ENCODE measurements at places on chromosomes 16 and 17.

DNA sequence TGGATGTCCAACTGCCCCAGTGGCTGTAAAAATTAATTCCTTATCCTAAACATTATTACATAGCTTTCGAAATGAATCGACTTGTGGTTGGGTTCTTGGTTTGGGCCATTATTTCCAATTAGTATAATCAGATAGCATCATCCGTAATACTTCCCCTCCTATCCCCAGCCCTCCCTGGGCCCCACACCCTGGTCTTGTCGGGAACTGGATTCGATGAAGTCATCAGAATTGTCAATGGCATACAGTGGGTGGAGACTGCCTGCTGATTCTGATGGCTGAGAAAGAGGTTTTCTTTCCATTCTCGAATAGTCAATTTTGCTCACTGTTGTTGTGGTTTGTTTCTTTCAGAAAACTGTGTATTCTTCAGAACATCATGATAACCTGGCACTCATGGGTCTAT, 395.1 kb downstream of the SEC14L1 start:
- DNase-seq, result no peak

DNA sequence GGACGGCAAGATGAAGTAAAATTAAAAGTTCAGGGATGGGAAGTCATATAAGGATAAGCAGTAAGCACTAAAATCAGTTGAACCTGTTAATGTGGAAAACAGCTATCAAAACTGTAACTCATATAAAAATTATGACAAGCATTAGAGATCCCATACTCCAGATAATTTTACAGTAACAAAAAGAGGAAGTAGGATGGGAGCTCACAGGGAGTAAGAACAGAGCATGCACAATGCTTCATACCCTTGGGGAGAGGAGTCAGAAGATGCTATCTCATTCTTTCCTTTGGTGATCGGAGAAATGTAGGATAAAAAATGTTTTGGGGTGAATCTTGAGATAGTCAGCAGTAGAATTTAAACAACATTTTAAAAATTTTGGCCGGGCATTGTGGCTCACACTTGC, 164.7 kb upstream of the CACNG5 start:
- no peak for DNase-seq

GRCh38 chr17:21286909-21287702, 2.6 kb downstream of the MAP2K3 start:
- peak; percentile 50 for DNase-seq

DNA sequence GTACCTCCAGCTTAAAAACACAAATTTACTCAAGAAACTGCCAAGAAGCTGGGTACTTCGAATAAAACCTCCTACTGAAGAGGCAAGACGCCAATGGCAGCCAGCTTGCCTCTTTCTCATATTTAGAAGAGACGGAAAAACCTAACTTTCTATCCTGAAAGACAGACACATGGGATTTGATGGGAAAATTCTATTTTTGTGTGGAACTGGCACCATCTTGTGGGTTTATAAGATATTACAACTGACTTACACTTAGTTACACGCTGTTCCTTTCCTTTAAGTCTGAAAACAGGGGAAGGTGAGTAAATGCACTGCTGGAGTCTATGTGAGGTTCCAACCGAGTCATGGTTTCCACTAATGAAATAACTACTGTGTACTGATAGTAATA, 10.3 kb downstream of the ZNF18 start:
- no peak for DNase-seq

DNA sequence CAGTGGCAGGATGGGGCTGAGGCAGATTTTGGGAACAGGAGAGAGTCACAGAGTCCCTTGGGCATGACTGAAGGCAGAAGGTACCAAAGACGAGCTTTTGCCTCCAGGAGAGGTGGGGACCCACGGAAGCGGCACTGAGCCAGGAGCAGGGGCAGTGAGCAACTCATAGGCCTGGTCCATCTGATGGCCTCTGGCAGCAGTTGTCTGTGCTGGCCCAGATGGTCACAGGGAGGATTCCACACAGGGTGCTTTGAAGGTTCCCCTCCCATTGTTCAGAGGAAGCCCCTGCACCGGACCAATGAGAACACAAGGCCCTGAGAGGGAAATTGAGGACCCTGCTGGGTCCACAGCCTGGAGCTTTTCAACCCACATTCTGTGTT, 360.3 kb upstream of the TNRC6C start:
- no peak for DNase-seq

DNA sequence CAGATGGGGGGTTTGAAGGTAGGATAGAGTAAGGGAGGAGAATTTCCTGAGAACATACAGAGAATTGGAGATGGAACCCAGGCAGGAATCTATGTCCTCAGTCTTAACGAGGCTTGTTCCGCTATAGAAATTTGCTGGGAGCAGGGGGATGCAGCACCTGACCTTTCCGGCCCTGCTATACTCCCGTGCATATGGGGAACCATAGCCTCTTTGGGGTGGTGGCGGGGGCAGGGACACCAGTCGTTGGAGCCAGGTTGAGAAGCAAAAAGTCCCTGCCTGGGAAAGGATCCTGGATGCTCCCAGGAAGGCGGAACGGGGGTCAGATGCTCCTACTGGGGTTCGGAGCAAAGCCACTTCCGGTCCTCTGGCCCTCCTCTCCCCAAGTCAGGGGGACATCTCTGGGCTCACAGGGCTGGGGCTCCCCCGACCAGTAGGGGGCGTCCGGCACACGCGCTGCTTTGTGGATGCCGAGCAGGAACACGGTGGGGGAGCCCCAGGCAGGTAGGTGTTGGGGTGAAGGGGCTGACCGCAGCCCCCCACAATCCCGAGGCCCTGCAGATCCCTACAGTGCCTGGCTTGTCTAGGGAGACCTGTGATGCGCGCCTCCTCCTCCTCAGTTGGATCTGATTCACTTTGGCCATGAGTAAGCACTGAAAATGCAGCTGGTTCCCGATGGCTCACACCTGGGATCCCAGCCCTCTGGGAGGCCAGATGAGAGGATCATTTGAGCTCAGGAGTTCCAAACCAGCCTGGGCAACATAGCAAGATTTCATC, 15.5 kb upstream of the TFAP4 start:
- peak; percentile 80 for DNase-seq

- no peak for DNase-seq
These were observed 23.4 kb upstream of the SEC14L1 start for GRCh38 chr17:77117415-77117814.

GRCh38 chr16:10181196-10182162, 749 bp downstream of the GRIN2A start:
- peak; percentile 20 for DNase-seq

GRCh38 chr17:63766754-63767153, 6.6 kb downstream of the CCDC47 start:
- no peak for DNase-seq

DNA sequence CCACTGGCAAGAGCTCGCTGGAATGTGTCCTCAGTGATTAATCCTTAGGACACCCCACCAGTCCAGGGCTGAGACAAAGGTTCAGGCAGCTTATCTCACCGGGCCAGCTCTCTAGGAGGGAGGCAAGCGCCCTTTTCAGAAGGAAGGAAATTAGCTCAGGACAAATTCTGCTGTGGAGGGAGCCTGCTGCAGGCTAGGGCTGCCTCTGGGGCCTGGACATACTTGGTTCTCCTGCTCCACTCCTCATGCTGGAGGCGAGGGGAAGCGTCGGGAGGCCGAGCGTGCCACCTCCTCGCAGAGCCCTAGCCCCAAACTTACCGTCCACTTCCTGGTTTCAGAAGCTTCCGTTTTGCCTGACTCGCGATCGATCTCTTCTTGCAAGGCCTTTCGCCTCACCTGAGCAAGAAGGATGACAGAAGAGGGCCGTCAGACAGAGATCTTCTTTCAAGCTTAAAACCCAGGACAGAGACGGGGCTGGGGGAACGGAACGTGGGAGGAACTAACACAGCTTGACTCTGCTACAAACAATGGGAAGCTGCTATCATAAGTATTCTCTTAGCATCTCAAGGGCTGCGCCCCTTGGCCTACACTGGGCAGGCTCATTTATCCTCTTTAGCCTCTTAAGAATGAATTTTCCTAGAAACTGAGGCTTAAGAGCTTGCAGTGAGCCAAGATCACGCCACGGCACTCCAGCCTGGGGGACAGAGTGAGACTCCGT, 7.7 kb downstream of the KNOP1 start:
- DNase-seq, result no peak

DNA sequence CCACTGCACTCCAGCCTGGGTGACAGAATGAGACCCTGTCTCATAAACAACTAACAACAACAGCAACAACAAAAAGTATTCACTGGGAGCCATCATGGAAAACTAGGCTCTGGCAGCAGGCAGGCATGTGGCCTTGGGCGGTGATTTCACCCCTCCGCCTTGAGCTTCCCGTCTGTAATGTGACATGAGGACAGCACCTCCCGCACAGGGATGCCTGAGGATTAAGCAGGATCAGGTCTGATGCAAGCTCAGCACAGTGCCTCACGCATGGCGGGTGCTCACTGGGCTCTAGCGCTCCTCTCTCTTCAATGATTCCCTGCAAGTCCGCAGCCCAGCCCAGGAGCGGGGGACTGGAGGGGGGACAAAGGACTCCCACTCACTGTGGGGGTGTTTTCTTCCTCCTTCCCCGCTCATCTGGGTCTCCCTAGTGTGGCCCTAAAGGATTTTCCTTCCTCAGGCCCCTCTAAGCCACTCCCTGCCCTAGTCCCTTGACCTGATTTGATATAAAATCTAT, 2.8 kb downstream of the PLCD3 start:
- no peak for DNase-seq

GRCh38 chr16:8828541-8829165, 31.0 kb downstream of the PMM2 start:
- DNase-seq, result no peak

DNA sequence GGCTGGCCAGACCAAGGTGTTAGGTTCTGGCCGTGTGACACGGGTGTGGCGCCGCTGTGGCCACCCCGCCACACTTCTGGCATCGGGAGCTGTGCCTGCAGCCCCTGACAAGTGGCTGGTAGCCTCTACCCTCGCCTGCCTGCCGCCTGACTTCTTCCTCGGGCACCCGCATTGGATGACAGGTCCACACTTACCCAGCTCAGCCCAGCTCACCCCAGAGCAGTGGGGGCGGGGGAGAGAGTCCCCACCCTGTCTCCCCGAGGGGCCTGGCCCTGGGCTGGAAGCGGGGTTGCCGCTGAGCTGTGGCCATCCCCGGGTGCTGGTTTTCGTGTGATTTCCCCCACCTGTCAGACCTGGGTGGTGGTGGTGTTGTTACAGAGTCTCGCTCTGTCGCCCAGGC, 53.9 kb upstream of the ACSF3 start:
- no peak for DNase-seq

DNA sequence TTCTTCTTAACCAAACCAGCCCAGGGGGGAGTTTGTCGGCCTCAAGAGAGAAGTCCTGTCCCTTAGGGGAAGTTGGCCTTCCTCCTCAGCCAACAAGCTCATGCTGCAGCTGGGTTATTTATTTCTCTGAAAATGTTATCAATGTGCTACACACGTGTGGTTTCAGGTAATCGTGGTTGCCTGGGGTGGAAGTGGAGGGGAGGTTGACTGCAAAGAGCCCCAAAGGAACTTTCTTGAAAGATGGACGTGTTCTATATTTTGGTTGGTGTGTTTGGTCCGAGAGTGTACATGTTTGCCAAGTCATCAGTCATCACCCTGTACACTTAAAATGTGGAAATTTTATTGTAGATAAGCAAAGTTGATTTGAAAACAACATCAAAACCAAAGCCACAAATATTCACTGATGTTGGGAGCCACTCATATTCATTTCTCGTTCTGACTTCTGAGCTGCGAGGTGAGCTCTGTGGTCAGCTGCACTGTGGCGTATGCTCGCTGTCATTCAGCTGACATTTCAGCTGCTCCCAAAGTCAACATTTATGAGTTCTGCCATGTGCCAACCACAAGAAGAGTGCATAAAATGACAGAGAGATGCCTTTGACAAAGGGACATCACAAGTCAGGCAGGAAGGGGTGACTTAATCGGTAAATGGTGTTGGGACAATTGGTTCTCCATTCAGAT, 26.5 kb upstream of the ADGRG1 start:
- DNase-seq, result peak; percentile 72

GRCh38 chr17:16999931-17000625, 28.2 kb upstream of the TNFRSF13B start:
- DNase-seq, result no peak

- no peak for DNase-seq
These were observed 153.3 kb downstream of the CHD9 start for GRCh38 chr16:53207810-53208752.

DNA sequence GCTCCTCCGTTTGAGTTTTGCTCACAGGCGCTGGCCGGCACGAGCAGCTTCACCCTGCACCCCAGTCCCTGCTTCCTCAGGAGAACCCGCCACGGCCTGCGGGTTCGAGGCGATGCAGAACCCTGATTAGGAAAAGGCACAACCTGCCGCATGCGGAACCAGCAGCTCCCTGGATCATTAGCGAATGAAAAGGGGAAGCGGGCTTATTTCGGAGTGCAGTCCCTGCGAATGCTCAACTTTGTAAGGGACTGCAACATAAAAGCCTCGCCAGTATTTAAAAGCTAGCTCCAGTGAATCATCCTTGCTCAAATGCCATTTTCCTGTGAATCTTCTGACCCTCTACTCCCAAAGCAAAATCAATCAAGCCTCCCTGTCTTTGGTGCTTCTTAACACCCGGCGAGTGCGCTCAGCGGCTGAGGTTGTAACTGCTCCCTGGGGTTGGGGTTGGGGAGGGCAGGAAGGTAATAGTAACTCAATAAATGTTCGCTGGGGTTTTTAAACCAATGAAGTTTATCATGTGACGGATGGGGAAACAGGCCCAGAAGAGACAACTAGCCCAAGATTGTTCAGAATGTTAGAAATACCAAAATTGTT, 678 bp upstream of the AKAP10 start:
- peak; percentile 30 for DNase-seq

- no peak for DNase-seq
These were observed 26.7 kb upstream of the ITGB4 start for GRCh38 chr17:75694536-75694935.

GRCh38 chr17:10754109-10754508, 24.3 kb upstream of the TMEM220 start:
- DNase-seq, result peak; percentile 19

- no peak for DNase-seq
These were observed 32.5 kb downstream of the ADCY7 start for GRCh38 chr16:50298591-50299507.

DNA sequence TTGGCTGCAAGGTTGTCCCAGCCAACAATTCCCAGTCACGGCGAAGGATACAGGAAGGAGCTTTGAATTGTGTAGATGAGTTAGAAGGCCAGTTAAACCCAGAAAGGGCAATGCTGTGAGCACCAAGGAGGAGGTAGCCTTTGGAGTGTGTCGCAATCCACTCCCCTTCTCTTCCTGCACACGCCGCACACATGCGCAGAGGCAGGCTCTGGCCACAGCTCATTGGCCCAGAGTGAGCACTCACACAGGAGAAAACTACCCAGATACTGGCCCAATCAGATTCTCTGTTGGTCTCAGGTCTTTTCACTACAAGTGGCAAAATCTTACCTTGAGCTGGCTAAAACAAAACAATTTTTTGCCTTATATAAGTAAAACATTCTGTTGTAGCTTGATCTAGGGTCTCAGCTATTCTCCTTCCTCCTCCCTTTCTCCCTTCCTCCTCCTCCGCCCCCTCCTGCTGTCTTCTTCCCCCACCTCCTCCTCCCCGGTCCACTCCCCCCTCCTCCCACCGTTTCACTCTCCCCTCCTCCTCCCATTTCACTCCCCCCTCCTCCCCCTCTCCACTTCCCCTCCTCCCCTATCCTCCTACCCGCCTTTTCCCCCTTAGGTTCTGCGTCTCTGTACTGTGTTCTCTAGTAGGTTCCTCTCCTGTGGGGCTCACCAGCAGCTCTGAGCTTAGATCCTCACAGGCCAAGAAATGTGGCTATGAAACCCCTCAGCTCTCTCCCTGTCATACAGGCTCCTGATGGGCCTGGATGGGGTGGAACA, 344.9 kb downstream of the CPPED1 start:
- DNase-seq, result peak; percentile 12

- no peak for DNase-seq
These were observed 108.3 kb upstream of the CREBBP start for GRCh38 chr16:3988824-3989223.

Data from stimulated activated CD4-positive, alpha-beta T cell treated with anti-CD3 and anti-CD28 coated beads, Interleukin-4, amount 100 ng/mL, for 24 hours (primary cell).